Heart right ventricle (tissue), 16 donors: ENCODE measurements at places on chromosomes 3 and 15.

GRCh38 chr15:64180235-64180824, 17.5 kb upstream of the PPIB start:
- no peak for DNase-seq

DNA sequence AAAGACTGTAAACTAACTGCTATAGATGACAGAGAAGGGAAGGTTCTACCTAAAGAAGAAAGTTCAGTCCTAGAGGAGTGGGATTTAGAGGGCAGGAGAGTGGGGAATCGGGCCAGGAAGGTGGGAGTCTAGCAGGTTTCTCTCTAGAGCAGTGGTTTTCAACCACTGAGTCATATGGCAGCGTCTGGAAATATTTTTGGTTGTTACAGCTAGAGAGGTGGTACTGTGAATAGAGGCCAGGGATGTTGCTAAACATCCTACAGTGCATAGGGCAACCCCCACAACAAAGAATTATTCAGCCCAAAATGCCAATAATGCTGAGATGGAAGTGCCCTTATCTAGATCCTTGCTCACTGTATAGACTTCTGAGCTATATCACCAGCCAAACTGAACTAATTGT, 28.7 kb downstream of the ATP1B3 start:
- no peak for DNase-seq

DNA sequence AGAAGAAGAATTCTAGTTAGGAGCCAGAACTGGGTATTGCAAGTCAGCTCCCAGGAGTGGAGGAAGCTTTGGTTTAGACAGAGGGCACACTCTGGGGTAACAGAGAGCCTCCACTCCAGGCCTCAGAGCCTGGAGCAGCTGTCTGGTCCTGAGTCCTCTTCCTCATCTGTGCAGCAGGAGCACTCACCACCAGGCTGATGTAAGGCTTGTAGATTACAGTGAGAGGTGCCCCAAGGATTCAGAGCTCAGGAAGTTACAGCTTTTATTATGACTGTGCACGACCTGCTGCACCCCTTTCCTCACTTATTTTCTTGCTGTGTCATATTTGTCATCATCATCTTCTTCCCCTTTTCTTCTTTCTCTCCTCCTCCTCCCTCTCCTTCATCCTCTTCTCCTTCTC, 210.4 kb downstream of the ATP10A start:
- DNase-seq = no peak

GRCh38 chr3:122875547-122876127, 80.8 kb downstream of the SLC49A4 start:
- no peak for DNase-seq

- DNase-seq = no peak
Observed at GRCh38 chr3:111548756-111549155, 6.8 kb downstream of the CD96 start.

DNA sequence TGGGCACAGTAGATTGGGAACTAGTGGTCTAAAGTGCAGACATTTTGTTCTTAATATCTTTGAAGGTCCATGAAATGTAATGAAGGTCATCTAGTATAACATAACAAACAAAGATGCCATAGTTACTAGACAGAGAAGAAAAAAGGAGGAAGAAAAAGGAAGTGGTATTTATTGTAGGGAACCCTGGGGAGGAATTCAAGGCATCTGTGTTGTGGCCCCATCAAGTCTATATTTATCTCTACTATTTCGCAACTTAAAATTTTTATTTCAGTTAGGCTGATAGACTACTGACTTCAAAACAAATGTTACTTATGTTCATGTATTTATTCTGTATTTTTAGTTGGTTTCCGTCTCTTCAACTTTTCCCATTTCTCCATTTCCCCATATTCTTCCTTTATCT, 48.9 kb upstream of the ZDHHC23 start:
- DNase-seq = no peak

- DNase-seq = no peak
Observed at GRCh38 chr3:150975992-150976368, 3.5 kb upstream of the CLRN1 start.

DNA sequence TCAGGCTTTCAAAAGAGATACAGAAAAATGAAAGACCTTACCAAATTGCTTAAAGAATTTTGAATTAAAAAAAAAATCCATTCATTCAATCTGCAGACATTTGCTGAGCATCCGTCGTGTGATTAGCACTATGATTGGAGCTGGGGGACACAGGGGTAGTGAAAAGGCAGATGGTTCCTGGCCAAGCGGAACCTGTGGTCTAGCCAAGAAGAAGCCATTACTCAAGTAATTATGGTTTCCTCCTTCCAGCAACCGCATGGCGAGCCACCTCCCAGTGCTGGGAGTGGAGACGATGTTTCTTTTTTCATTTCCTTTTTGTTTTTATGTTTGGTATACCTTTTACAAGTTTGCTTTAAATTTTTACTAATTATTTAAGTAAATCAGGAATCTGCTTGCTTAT, 140.2 kb downstream of the CACNA2D3 start:
- no peak for DNase-seq

- no peak for DNase-seq
Observed at GRCh38 chr3:17738219-17738618, 4.2 kb downstream of the TBC1D5 start.

DNA sequence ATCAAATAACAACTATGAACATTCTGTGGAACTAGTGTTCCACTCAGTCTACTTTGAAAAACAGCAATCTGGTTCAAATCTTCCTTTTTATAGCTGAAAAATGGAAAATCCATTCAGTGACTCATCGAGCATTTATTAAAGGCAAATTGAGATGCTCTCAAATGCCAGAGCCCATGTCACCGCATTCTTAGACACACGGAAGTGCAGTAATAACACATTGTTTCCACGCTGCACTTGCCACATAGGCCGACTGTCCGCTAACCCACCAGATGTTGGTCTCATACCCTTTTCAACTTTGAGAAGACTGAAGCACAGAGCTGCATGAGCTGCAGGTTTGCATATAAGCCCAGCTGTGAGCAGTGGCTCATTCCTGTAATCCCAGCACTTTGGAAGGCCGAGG, 95.9 kb downstream of the TMEM266 start:
- DNase-seq = no peak

DNA sequence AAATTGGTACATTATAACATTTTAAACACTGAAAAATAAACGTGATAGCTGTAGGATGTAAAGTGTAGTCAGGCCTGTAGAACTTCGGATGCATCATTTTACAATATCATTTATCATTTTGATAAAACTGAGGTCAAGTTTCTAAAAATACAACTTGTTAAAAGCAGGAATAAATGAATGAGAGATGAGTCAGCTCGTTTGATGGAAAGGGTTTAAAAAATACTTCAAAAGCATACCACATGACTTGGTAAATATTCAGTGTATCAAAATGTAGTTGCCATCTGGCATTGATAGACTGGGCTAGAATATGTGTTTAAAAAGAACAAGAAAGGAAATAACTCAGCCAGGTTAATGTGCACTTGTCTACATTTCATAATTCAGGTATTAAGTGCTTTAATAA, 357.0 kb downstream of the TIGIT start:
- DNase-seq = no peak

- no peak for DNase-seq
Observed at GRCh38 chr3:43709022-43709421, 18.3 kb downstream of the ABHD5 start.
